Chondrocyte (in vitro differentiated cells): ENCODE measurements at places on chromosomes 4 and X. TPM values are rescaled to one million over a fixed set of nuclear protein-coding genes. Genes with fewer than 3 reads are reported as not detected.

Gene BANK1
- total RNA-seq = 0.65 to 1.8 TPM (median 0.72 TPM) in 3 replicates

DNA sequence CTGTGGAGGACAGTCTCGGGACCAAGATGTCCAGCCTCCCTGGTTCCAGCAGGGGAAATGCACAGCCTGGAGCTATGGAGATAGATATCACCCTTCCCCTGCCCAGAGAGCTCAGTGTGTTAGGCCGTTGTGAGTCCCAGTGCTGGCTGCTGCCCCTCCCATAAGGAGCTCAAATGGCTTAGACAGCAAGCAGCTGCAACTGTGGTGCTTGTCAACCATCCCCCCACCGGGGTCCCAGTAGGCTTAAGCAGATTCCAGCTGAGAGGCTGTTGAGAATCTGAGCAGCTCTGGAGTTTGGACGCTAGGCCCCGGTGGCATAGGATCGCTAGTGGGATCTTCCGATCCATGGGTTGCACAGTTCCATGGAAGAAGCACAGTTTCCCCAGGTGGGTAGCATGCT lies 181.8 kb upstream of the POF1B start:
- no peak for DNase-seq
- H3K36me3 ChIP-seq = no peaks in the 10 kb centered on the region
- no peak overlapping the region for H3K4me3 ChIP-seq
- H3K4me1 ChIP-seq = no peaks in the 10 kb centered on the region
- H3K27me3 ChIP-seq = no peaks in the 10 kb centered on the region

- DNase-seq = no peak
- H3K4me3 ChIP-seq = no peak overlapping the region
- H3K4me1 ChIP-seq = no peaks in the 10 kb centered on the region
- no peak overlapping the region for H3K27ac ChIP-seq
- peaks cover 1% of the 10 kb centered on the region for H3K27me3 ChIP-seq
- H3K36me3 ChIP-seq = no peaks in the 10 kb centered on the region
Observed at GRCh38 chr4:11773798-11774197, 345.1 kb upstream of the HS3ST1 start.

DNA sequence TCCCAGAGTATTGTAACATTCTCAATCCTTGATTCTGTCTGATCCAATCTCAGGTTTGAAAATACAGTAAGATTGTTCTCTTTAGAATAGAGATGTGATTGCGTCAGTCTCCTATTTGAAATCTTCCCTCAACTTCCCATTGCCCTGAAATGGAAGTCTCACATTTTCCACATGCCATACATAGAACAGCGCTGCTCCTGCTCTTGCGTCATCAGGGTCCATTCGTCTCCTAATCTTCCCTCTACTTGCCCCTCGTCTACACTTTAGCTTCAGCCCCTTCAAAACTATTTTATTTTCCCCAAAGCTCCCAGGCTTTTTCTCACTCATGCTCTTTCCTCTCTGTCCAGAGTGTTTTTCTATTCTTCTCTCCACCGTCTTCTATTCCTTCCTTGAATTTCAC lies 301.7 kb upstream of the MAGEB2 start:
- no peaks in the 10 kb centered on the region for H3K4me1 ChIP-seq
- DNase-seq = no peak

Gene SHROOM4
- total RNA-seq = 5.5 to 7.5 TPM (median 6.4 TPM) in 3 replicates
